RCC 7860 (cell line): ENCODE measurements at places on chromosomes 2 and 18.

DNA sequence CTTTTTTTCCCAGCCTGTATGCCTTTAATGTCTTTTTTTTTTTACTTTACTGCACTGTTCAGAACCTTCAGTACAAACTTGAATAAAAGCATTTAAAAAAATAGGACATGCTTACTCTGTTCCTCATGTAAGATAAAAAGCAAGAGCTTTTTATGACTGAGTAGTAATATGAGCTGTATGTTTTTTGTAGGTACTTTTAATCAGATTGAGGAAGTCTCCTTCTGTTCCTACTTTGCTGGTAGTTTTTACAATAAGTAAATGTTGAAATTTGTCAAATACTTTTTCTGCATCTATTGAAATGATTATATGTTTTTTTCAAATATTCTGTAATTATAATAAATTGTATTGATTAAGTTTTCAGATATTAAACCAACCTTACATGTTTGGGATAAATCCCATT lies 189.8 kb downstream of the FAM210A start:
- DNase-seq = no peak

DNA sequence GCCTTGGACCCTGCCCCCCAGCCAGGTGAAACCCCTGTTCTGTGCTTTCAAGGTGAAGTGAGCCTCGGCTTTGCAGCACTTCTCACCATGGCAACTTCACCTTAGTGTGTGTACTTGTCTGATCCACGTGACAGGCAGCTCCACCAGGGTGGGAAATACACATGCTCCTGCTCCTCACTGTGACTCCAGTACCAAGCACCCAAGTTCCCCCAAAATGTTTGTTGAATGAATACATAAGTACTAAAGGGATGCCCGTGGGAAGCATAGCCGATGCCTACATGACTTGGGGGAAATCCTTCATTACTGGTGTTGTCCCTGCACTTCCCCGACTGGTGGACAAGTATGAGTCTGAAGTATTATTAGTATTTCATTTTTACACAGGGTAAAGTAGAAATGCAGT lies 41.8 kb upstream of the GBX2 start:
- DNase-seq = no peak

- no peak for DNase-seq
These were observed 131.5 kb downstream of the MBP start for GRCh38 chr18:77001041-77001440.

DNA sequence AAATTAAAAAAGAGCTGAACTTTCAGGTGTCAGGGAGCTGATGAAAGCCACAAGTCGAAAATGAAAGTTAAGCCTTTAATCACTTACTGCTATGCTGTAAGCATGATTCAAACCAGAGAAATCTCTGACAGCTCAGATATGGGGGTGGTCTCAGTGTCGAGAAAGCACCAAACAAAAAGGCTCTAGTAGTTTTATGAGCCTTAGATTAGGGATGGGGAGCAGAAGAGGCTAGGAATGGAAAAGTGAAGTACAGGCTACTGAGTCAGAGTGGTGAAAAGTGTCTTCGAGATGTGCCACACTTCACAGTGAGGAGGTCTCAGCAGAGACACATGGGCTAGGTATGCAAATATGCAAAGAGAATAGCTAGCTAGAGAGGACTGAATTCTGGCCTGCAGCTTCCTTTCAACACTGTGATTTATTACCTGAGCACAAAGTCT lies 482.2 kb downstream of the SPAG16 start:
- no peak for DNase-seq

- DNase-seq = no peak
These were observed 187.6 kb downstream of the ADCYAP1 start for GRCh38 chr18:1092228-1092627.

DNA sequence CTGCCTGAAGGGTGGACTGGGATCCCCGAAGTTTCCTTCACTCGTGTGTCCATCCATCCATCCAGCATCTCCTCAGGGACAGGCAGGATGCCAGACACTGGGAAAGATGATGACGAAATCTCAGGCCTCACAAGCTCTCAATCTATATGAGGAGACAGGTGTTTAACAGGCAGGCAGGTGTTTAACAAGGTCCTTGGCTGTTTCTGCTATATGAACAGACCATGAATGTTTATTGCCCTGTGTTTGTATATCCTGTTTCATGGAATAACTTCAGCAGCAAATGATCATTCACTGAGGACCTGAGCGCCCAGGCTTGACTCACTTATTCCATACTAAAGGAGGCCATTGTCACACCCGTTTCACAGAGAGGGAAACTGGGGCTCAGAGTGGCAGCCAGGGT lies 685.8 kb upstream of the HS6ST1 start:
- DNase-seq = no peak
